ENCODE measurements at places on chromosomes 3 and 15. TPM values are rescaled to one million over a fixed set of nuclear protein-coding genes. Genes with fewer than 3 reads are reported as not detected.

Gene C3orf22
- total RNA-seq: not detected

Gene BSN
- total RNA-seq: under 0.01 TPM

Gene GUCA1C
- not detected for total RNA-seq

Gene IL5RA
- total RNA-seq: not detected

Gene P2RY12
- total RNA-seq: 0.35 TPM

Measured in smooth muscle cell of the coronary artery (primary cell).